ENCODE measurements at places on chromosomes 7 and 10. TPM values are rescaled to one million over a fixed set of nuclear protein-coding genes. Genes with fewer than 3 reads are reported as not detected.

The TMEM196 gene
- total RNA-seq = not detected

The CTBP2 gene
- 0.61 TPM for total RNA-seq

The CNNM1 gene
- total RNA-seq = 0.75 TPM

The CEP55 gene
- total RNA-seq = 0.17 TPM

The TAS2R5 gene
- 4.9 TPM for total RNA-seq

The SVOPL gene
- total RNA-seq = not detected

The SPRN gene
- total RNA-seq = not detected

The CRTAC1 gene
- not detected for total RNA-seq

- no peak for DNase-seq
These were observed 114.6 kb upstream of the MEOX2 start for GRCh38 chr7:15801041-15801440.

GRCh38 chr7:106767078-106767477, 98.0 kb upstream of the PIK3CG start:
- DNase-seq = no peak

GRCh38 chr10:60883187-60883586, 60.8 kb downstream of the RHOBTB1 start:
- no peak for DNase-seq

- no peak for DNase-seq
These were observed 19.2 kb downstream of the SLC18A2 start for GRCh38 chr10:117260084-117260483.

- DNase-seq = no peak
These were observed 75.8 kb upstream of the ETV1 start for GRCh38 chr7:14065286-14065685.

DNA sequence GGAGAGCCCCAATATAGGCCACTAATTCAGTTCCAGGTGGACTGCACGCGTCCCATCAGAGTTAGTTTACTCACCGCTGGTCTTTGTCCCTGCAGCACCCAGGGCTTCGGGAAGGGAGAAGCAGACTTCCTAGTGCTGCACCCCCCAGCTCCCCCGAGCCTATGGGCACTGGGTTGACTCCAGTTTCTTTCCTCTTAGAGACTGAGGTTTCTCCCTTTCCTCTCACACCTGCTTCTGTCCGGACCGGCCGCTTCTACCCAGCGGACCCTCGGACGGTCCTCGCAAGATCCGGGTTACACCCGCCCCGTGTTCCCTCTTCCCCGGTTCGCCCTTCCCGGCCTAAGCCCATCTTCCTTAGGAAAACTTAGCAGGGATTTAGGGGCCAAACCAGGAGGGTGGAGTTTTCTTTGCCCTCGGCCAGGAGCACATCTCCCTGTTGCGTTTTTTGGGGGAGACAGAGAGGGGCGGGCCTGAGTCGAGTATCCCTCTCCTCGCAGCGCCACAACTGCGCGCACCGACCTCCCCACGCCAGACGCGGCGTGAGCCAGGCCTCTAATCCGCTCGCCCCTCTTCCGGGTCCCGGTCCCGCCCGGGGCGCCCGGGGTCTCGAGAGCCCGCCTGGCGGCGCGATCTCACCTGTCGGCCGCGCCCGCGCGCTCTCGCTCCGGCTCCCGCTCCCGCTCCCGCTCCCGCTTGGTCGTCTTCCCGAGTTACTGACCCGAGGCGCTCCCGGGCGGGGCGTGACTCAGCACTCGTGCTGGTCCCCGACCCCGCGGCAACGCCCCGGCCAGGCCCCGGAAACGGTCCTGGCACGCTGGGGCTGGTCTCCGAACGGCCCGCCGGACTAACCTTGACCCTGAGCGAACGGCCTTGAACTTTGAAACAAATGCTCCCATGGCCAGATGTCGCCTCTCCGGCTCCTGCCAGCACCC, at the start of gene AIFM2:
TSS of gene AIFM2 (minus strand) at position 728 of the 932 bp plus-strand sequence. CDS start 8,741 bp downstream, outside the sequence.
- DNase-seq = peak; percentile 14

DNA sequence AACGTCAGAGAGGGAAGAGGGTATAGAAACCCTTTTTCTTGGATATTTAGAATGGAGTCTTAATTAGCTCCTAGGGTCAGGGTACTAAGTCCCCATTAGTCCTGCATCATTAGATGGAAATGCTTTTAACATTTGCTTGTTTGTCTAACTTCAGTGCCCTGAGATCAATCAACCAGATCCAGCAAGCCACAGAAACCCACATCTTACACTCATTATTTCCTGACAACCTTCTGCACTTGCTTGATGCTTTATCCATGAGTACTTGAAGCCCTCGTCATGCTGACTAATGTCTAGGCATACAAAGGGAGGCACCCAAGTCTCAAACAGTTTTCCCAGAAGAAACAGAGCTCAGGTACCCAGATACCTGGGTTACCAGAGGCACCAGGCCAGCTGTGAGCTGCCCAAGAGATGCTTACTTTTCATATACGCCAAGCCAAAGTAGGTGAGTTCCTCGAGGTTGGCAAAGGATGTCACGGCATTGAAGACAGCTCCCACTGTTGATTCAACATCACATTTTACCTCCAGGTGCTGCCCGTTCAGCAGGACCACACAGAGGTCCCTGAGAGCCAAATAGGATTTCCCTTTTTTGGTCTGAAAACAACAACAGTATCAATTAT, 42.7 kb downstream of the FRMPD2 start:
- DNase-seq = no peak

DNA sequence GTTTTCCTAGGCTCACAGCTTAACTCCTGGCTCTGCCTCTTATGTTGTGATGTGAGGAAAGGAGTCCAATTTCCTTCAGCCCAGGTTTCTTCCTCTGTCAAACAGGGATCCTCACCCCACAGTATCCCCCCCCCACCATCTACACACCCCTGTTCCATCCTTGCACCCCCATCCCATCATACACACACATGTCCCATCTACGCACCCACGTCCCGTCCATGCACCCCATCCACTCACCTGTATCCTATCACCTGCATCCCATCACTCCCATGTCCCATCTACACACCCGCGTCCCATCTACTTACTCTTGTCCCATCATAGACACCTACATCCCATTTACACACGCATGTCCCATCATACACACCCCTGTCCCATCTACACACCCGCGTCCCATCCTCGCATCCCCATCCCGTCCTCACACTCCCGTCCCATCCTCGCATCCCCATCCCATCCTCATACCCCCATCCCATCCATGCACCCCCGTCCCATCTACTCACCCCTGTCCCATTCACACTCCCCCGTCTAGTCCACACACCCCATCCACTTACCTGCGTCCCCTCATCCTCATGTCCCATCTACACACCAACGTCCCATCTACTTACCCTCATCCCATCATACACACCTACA, 117.3 kb downstream of the TRRAP start:
- DNase-seq = no peak

GRCh38 chr10:128026615-128027300, 99.5 kb downstream of the MKI67 start:
- DNase-seq = no peak

DNA sequence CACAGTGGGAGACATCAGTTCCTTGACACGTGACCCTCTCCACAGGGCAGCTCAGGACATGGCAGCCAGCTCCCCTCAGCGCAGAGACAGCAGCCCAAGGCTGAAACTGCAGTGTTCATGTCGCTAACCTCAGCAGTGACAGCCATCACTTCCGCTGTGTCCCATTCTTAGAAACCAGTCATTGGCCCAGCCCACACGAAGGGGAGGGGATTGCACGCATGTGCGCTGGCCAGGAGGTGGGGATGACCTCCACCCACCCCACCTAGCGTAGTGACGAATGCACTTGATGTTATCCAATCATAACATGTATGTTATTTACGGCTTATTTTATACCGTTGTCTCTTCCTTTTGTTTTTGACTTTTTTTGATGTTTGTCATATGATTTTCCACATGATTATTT, 36.9 kb upstream of the EGFR start:
- DNase-seq = no peak

GRCh38 chr10:5496261-5497250, 2.8 kb downstream of the CALML5 start:
- DNase-seq = no peak

DNA sequence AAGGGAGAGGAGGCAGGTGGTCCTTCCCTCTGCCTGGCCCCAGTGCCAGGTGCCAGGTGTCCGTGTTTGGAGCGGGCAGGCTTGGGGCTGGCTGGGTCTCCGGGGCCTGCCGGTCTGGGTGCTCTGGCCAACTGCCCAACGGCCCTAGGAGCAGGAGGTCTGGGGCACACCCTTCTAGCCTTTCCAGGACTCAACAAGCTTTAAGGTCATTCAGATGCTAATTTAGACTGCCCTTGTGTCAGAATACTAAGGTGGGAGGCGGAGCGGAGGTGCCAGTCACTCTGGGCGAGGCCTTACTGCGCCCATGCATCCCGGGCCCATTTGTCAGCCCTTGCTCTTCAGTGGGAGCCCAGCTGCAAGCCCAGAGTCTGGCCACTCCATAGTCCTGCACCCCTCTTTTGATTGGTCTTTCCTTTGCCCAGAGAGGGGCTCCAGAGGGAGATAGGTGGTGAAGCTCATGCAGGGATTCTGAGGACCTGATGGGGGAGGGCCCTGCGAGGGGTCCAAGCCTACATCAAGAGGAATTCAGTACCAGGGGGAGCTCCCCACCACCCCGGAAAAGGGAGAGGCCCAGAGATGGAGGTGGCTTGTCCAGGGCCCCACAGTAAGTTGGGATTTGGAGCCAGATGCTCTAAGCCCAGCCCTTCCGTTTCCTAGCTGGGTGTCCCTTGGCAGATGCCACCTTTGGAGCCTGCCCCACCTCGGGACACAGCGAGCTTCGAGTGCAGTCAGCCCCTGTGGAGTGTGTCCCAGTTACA, 1.3 kb downstream of the PGAM2 start:
- no peak for DNase-seq

DNA sequence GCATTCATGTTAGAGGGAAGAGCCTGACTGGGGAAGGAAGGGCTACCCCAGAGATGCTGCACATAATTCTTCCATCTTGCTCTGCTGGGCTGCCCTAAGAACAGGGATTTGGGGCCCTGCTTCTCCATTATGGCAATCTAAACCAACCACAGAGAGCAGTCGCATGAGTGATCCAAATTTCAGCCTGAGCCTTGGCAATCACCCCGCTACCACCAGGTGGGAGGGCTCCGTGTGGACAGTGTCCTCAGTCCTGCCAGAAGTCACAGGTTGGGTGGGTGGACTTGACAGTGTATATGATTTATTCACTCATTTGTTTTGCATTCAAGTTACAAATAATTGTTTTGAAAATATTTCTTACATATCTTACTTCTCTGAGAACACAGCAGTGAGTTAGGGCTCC, 22.0 kb downstream of the ABCC2 start:
- DNase-seq = no peak

GRCh38 chr7:94067047-94067446, 62.9 kb upstream of the BET1 start:
- DNase-seq = no peak

DNA sequence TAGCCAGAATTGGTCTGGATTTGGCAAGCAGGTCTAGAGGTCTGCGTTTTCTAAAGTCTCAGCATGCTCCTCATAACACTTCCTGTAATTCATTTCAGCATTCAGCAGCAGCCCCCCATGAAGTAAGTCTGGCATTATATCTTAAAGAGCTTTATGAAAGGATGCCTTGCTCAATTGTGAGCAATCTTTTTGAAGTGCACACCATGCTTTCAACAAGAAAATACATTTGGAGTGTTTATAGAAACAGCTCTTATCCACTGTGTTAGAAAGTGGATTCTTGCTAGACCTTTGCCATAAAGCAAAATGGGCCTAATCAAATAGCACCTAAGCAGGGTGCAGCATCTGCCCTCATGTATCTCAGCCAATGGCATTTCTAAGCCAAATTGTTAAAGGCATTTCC, 378.0 kb upstream of the AKR1E2 start:
- DNase-seq = no peak

- DNase-seq = no peak
These were observed 191.3 kb downstream of the HECW1 start for GRCh38 chr7:43303740-43304241.

DNA sequence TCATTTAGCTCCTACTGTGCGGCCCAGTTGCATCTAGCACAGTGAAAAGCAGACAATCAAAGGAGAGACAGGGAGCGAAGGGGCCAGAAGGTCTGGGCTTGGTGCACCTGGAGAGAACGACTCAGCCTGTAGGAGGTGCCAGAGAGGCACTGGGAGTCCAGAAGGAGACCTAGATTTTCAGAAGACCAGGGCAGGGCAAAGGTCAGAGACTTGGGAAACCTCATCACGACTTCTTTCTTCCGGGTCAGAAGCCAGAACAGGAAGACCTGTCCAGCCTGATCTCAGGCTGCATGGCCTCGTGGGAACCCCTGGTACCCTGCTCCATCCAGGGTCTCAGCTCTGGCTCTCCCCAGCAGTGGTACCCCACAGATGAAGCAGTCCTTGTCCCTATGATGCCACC, 5.2 kb downstream of the AGAP3 start:
- DNase-seq = no peak

- DNase-seq = no peak
These were observed 288.6 kb downstream of the BAMBI start for GRCh38 chr10:28965937-28966336.

DNA sequence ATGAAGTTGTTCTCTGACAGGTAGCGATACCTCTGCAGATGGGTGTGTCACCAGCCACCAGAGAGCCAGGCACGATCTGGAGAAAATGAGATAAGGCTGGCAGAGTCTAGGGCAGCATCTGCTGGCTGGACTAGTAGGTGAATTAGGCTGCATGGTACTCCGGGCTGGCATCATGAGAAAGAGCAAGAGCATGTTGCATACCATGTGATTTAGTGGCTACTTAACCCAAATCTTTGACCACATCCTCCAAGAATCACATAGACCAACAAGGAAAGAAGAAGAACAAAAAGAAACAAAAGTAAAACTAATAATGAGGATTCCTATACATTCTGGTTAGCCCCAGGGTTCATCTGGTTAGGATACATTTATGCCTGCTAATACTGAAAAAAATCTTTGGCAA, 23.4 kb upstream of the FAM170B start:
- no peak for DNase-seq

- DNase-seq = no peak
These were observed 147.8 kb downstream of the GFRA1 start for GRCh38 chr10:116125180-116125579.

DNA sequence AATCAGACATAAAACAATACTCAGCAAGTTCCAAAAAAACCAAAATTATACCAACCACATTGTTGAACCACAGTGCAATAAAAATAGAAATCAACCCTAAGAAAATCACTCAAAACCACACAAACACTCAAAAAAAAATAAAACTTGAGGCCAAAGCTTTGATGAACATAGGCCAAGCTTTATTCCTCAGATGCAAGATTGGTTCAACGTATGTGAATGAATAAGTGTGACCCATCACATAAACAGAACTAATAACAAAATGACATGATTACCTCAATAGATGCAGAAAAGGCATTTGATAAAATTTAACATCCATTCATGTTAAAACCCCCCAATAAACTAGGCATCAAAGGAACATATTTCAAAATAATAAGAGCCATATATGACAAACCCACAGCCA, 506.1 kb upstream of the FZD8 start:
- DNase-seq = no peak

- no peak for DNase-seq
These were observed 28.7 kb downstream of the UPF2 start for GRCh38 chr10:12013926-12014325.

Data from CD4-positive, alpha-beta memory T cell (primary cell).